ENCODE measurements at places on chromosomes 13 and 19.

DNA sequence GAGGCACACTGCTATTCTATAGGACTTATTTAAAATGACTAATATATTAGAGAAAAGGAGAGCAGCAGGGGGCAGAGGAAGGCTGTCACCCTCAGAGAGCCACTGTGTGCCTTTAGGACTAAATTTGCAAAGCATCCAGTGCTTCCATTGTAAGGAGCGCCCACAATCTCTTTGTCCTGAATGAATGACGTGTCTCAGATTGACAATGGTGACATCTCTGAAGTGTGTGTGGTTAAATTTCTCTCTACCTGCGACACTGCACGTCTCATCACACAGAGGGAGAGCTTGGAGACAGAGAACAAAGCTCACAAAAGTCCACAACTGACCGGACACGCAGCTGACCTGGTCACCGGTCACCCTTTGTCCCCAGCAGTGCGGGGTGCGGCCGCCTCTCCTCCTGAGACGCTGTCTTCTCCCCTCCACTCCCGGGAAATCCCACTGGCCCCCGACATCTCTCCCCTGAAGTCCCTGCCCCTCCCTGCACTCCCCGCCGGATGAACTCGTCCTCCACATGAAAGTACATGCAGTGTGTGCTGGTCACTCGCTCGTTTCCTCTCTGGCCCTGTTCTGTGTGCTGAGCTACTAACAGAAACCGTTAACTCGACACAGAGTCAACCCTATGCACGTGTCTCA lies 107.2 kb downstream of the RAB20 start:
- no peak for DNase-seq

GRCh38 chr19:2529473-2529918 lies 53.6 kb downstream of the GADD45B start:
- no peak for DNase-seq

DNA sequence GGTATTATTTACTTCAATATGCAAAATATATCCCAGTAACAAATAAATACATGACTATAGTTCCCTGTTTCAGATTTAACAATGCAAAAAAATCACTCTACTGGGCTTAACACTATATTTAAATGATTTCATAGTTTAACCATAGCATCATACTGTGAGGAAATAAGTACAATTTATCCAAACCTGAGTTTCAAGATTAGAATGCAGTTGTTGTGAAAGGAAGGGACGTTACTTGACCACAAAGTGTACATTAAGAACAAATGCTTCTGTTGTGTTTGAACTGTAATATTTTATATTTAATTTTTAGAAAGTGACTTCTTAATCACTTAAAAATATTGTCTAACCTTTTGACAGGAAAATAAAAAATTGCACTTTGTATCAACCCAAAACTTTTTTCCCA lies 1747.9 kb upstream of the SPRY2 start:
- no peak for DNase-seq

DNA sequence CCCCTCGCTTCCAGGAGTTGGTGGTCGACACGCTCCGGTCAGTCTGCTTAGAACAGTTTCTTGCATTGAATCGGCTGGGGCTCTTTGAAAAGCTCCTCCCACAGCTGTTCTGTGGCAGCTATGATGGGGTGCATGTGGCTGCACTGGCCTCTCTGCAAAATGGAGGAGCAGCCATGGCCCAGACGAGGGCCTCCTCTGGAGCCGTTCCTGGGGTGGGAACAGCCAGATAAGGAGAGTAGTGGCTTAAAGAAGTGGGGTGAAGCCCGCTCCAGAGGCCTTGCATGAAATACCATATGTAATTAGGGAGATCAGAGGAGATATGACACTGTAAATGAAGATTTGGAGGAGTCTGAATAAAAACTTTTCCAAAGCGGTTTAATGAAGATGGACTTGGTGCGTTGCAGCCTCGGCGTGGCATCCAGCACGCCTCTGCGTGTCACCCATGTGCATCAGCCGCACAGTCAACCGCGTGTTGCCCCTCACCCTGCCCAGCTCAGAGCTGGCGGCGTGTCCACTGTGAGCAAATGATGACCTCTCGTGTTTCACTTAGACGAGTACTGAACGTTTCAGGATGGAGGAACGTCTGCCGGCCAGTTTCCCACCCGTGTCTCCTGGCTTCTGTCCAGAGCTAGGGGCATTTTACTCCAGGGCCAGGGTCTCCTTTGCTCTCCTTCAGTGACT lies 199.2 kb downstream of the TEX29 start:
- DNase-seq: no peak

- DNase-seq: no peak
Observed at GRCh38 chr19:52226652-52227051, 36.8 kb downstream of the PPP2R1A start.

- no peak for DNase-seq
Observed at GRCh38 chr19:30225676-30226463, 146.3 kb upstream of the ZNF536 start.
